ENCODE measurements at places on chromosomes 7 and 10.

- no peak overlapping the region for H3K27ac ChIP-seq
- peaks cover 1% of the 10 kb centered on the region for H3K36me3 ChIP-seq
- no peaks in the 10 kb centered on the region for H3K4me1 ChIP-seq
Measured at GRCh38 chr10:121774813-121775212, 153.0 kb downstream of the ATE1 start.

DNA sequence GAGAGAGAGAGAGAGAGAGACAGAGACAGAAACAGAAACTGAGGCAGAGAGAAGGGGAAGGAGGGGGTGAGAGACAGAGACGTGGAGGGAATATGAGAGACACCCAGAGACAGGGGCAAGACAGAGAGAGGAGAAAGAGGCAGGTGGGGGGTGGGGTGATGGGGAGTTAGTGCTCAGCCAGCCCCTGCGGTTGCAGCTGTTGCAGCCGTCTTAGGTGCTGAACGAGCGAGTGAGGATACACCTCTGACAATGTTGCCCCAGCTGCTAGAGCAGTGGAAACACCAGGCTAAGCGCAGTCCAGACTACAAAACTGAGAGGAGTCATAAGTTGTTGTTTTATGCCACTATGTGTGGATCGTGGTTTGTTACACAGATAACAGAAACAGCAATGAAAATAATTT lies 328.2 kb upstream of the SHH start:
- DNase-seq = no peak
- no peaks in the 10 kb centered on the region for H3K27me3 ChIP-seq
- H3K36me3 ChIP-seq = no peaks in the 10 kb centered on the region
- H3K27ac ChIP-seq = no peak overlapping the region
- no peak overlapping the region for H3K4me3 ChIP-seq

GRCh38 chr7:143331179-143331801 lies 15.4 kb downstream of the CLCN1 start:
- no peak overlapping the region for H3K4me3 ChIP-seq
- peaks cover 2% of the 10 kb centered on the region for H3K4me1 ChIP-seq
- H3K27me3 ChIP-seq = peaks cover 27% of the 10 kb centered on the region
- no peak for DNase-seq

- no peak for DNase-seq
- H3K4me3 ChIP-seq = peak overlapping the region; percentile 93
- H3K36me3 ChIP-seq = peaks cover 36% of the 10 kb centered on the region
- H3K4me1 ChIP-seq = peaks cover 58% of the 10 kb centered on the region
- no peaks in the 10 kb centered on the region for H3K27me3 ChIP-seq
- H3K27ac ChIP-seq = peak overlapping the region; percentile 95
Measured at GRCh38 chr10:5813091-5813340, 218 bp downstream of the GDI2 start.

DNA sequence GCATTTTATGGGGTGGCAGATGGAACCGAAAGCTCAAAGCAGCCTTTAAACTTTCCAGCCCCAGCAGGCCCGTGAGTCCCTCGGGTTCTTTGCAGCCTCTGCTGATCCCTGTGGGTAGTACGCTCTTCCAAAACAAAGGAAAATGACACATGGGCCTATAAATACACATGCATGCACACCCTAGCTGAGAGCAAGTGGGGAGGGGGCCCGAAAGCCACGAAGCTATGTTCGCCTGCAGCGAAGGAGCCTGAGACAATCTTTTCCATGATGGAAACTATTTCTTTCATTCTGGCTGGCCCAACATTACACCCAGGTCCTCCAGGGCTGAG lies 32.2 kb downstream of the CALML5 start:
- no peak overlapping the region for H3K27ac ChIP-seq
- no peaks in the 10 kb centered on the region for H3K27me3 ChIP-seq
- DNase-seq = no peak
- peaks cover under 1% of the 10 kb centered on the region for H3K36me3 ChIP-seq
- H3K4me1 ChIP-seq = no peaks in the 10 kb centered on the region

- H3K4me1 ChIP-seq = no peaks in the 10 kb centered on the region
- DNase-seq = no peak
- no peaks in the 10 kb centered on the region for H3K27me3 ChIP-seq
- H3K4me3 ChIP-seq = no peak overlapping the region
Measured at GRCh38 chr7:3844540-3845151, 543.6 kb downstream of the SDK1 start.

DNA sequence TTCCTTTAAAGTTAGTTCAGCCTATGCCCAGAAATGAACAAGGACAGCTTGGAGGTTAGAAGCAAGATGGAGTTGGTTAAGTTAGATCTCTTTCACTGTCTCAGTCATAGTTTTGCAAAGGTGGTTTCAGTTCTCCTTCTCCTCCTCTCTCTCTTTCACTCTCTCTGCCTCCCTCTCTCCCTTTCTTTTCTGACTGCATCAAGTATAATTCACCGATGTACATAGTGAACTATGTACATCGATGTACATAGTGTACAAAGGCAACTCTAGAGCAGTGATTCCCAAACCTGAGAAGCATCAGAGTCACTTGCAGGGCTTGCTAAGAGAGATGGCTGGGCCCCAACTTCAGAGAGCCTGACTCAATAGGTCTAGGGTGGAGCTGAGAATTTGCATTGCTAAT lies 1259.7 kb downstream of the TYW1 start:
- H3K27me3 ChIP-seq = no peaks in the 10 kb centered on the region
- no peaks in the 10 kb centered on the region for H3K36me3 ChIP-seq
- H3K4me1 ChIP-seq = no peaks in the 10 kb centered on the region
- H3K27ac ChIP-seq = no peak overlapping the region

GRCh38 chr10:29646238-29646902 lies 11.6 kb upstream of the SVIL start:
- no peak overlapping the region for H3K4me3 ChIP-seq
- DNase-seq = no peak
- H3K36me3 ChIP-seq = no peaks in the 10 kb centered on the region
- peaks cover 24% of the 10 kb centered on the region for H3K4me1 ChIP-seq

GRCh38 chr7:44085546-44085945 lies 3.2 kb upstream of the POLM start:
- peaks cover 7% of the 10 kb centered on the region for H3K36me3 ChIP-seq
- H3K27me3 ChIP-seq = no peaks in the 10 kb centered on the region
- no peak for DNase-seq

GRCh38 chr10:24850727-24851296 lies 101.6 kb downstream of the PRTFDC1 start:
- H3K4me3 ChIP-seq = no peak overlapping the region
- no peak for DNase-seq
- H3K36me3 ChIP-seq = no peaks in the 10 kb centered on the region
- H3K27ac ChIP-seq = no peak overlapping the region
- H3K27me3 ChIP-seq = peaks cover 12% of the 10 kb centered on the region

- H3K4me3 ChIP-seq = no peak overlapping the region
- no peaks in the 10 kb centered on the region for H3K27me3 ChIP-seq
- H3K27ac ChIP-seq = no peak overlapping the region
- no peak for DNase-seq
- no peaks in the 10 kb centered on the region for H3K4me1 ChIP-seq
Measured at GRCh38 chr10:132735341-132735775, 50.6 kb downstream of the NKX6-2 start.

- H3K27me3 ChIP-seq = peaks cover 3% of the 10 kb centered on the region
- no peak for DNase-seq
- H3K27ac ChIP-seq = no peak overlapping the region
- no peak overlapping the region for H3K4me3 ChIP-seq
Measured at GRCh38 chr10:123442901-123443300, 223.3 kb upstream of the GPR26 start.

GRCh38 chr7:25857376-25858067 lies 294.5 kb upstream of the NFE2L3 start:
- DNase-seq = no peak
- peaks cover 39% of the 10 kb centered on the region for H3K4me1 ChIP-seq
- H3K4me3 ChIP-seq = no peak overlapping the region
- H3K27ac ChIP-seq = no peak overlapping the region

DNA sequence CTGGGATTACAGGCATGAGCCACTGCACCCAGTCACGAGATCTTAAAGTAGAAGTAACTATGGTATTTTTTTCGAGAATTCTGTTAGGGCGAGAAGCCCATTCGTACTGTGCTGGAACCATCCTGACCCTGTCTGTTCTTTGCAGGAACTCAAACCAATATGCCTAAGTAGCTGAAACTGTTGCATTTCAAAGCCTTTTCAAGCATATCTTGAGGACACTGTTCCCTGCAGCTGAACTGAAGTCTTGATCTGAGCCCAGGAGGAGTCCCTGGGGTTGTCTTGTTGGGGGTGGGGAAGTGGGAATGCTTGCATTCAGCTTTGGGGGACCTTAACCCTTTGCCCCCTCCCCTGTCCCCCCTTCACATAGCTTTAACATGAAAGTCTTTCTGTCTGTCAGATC lies 61.5 kb downstream of the CUX1 start:
- no peaks in the 10 kb centered on the region for H3K4me1 ChIP-seq
- DNase-seq = no peak
- H3K27ac ChIP-seq = no peak overlapping the region
- H3K36me3 ChIP-seq = no peaks in the 10 kb centered on the region

DNA sequence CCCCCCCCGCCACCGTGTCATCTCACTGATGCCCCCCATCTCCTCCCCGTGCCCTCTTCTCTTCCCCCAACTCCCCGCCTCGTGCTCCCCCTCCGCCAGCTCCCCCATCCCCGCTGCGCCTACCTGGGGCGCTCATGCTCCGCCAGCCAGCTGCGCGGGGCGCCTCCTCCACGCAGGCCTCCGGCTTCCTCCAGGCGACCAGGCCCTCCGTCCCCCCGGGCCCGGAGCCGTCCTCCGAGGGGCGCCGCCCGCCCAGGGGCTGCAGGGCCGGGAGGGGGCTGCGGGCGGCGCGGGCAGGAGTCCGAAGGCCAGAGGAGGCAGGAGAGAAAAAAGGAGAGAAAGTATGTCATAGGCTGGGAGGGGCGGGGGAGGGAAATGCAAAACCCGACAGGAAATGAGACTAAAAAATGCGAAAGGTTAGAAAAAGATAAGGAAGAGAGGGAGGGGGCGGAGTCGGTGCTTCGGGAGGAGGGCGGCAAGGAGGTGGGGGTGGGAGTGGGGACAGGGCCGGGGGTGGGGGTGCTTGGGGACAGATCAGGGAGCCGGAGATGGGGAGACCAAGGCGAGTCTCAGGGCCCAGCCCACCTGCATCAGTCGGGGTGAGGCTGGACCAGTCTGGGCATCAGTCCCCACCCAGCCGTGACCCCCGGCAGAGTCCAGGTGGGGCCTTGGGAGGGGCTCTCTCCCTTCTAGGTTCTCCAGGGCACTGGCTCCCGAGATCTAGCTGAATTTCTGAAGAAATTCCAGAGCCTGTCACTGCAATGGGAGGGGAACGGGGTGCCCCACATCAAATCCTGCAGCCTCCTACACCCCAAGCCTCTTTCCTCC lies at the start of gene CARD11:
Gene CARD11, minus strand, starts transcription at position 324 of the 828 bp plus-strand sequence. CDS start 85,361 bp downstream, outside the sequence.
- H3K4me1 ChIP-seq = peaks cover 33% of the 10 kb centered on the region
- DNase-seq = peak; percentile 87
- peak within 1 kb of the TSS; percentile 94 for H3K27ac ChIP-seq
- H3K27me3 ChIP-seq = no peaks in the 10 kb centered on the region

DNA sequence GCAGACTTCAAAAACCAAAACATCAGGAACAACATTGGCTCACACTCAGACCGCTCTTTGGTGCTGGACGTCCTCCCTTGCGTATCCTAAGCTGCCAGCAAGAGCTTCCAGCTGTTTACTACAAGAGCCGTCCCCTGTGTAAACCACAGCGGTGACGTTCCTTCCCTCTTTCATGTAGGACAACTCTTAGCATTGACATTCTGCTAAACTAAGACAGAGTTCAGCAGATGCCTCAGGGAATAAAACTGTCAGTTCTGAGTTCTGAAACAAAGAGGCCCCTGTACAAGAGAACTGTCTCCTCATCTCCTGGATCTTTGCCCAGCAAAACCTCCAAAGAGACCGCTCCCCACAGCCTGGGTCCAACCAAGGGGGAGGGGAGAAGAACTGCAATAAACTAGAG lies 57.8 kb upstream of the OPALIN start:
- no peaks in the 10 kb centered on the region for H3K4me1 ChIP-seq
- H3K4me3 ChIP-seq = no peak overlapping the region
- no peaks in the 10 kb centered on the region for H3K36me3 ChIP-seq
- no peak overlapping the region for H3K27ac ChIP-seq
- peaks cover 8% of the 10 kb centered on the region for H3K27me3 ChIP-seq
- DNase-seq = no peak

GRCh38 chr7:39510864-39511354 lies 55.3 kb upstream of the YAE1 start:
- DNase-seq = no peak
- peaks cover 8% of the 10 kb centered on the region for H3K27me3 ChIP-seq
- H3K27ac ChIP-seq = peak overlapping the region; percentile 8
- no peaks in the 10 kb centered on the region for H3K36me3 ChIP-seq
- H3K4me3 ChIP-seq = no peak overlapping the region
- peaks cover 25% of the 10 kb centered on the region for H3K4me1 ChIP-seq

DNA sequence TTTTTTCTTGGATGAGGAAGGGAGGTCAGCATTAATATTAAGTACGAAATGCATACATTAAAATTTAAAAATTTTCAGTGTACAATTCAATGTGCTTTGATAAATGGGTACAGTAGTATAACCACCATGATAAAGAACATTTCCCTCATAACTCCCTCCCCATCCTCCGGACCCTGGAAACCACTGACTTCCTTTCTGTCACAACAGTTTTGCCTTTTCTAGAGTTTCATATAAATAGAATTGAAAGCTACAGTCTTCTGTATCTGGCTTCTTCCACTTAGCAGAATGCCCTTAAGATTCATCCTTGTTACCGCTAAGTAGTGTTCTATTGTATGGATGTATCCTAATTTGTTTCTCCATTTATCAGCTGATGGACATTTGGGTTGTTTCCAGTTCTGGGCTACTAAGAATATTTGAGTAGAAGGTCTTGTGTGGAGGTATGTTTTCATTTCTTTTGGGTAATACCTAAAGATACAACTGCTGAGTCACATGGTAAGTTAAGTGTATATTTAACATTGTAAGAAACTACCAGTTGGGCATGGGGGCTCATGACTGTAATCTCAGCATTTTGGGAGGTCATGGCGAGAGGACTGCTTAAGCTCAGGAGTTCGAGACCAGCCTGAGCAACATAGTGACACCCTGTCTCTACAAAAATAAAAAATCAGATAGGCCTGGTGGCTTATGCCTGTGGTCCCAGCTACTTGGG lies 30.8 kb downstream of the ABI1 start:
- no peaks in the 10 kb centered on the region for H3K27me3 ChIP-seq
- peak overlapping the region; percentile 11 for H3K27ac ChIP-seq
- H3K36me3 ChIP-seq = peaks cover 31% of the 10 kb centered on the region
- DNase-seq = no peak

- no peak overlapping the region for H3K4me3 ChIP-seq
- H3K4me1 ChIP-seq = peaks cover 2% of the 10 kb centered on the region
- H3K27me3 ChIP-seq = peaks cover 38% of the 10 kb centered on the region
- no peak overlapping the region for H3K27ac ChIP-seq
- H3K36me3 ChIP-seq = no peaks in the 10 kb centered on the region
Measured at GRCh38 chr10:66927971-66928770, 2.3 kb downstream of the LRRTM3 start.

- H3K4me3 ChIP-seq = no peak overlapping the region
- H3K27ac ChIP-seq = no peak overlapping the region
- H3K4me1 ChIP-seq = no peaks in the 10 kb centered on the region
- no peaks in the 10 kb centered on the region for H3K36me3 ChIP-seq
- DNase-seq = no peak
Measured at GRCh38 chr7:112986256-112987031, 100.2 kb downstream of the GPR85 start.

Measured in activated CD4-positive, alpha-beta T cell treated with anti-CD3 and anti-CD28 coated beads, Interleukin-2, amount 10 ng/mL, durations not matched to agents 24 days and 14 days (primary cell).